ENCODE measurements at places on chromosomes 16 and 17.

- no peak for DNase-seq
Measured at GRCh38 chr16:46844771-46845170, 13.8 kb upstream of the C16orf87 start.

- DNase-seq: no peak
Measured at GRCh38 chr17:19431691-19432090, 20.7 kb downstream of the RNF112 start.

DNA sequence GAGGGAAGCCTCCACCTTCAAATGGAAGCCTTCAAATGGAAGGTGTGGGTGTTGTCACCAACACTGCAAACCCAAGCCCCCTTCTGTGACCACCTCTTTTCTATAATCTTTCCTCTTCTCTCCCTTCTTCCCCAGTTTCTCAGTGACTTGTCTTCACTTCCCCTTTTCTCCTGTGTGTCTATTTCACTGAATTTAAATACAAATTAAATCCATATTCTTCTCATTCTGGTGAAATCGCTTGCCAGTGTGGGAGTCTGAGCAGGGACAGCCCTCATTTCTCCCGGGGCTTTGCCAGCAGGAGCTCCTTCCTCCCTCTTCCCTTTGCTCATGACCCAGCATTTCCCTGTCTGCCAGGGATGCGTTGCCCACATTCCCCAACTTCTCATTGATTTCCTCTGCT is 6.4 kb upstream of the ITGAX start:
- DNase-seq: no peak

GRCh38 chr16:68396481-68396880 is 51.8 kb downstream of the SMPD3 start:
- peak; percentile 55 for DNase-seq

DNA sequence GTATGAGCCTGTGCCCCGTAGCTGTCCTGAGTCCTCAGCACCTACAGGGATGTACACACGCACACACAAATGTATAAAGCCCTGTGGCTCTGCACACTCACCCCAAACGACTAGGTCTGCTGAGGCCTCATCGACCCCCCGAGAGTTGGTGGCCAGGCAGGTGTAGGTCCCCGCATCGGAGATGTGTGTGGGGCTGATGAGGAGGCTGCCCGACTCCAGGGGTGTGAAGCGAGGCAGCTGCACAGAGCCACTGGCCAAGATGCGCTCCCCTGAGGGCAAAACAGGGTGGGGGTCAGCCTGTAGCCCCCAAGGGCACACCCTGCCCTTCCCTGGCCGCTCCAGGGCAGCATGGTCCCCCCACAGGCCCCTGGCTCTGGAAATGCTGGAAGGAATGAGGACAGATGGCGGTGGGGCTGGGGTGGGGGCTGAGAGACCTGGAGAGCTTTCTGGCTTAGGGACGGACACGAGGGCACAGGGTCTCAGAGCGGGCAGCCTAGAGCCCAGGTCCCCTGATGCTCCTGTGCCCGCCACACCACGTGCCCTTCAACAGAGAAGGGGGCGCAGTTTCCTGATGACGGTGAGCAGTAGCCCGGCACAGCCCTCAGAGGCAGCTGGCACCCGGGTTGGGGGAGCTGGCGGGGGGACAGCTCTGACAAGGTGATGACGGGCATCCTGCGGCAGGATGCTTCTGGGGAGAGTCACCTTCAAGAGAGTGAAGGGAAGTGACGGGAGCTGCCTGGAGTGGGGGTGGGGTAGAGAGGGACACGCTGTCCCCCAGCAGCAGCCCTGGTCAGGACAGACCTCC is 119.8 kb upstream of the CDC42EP4 start:
- DNase-seq: no peak

- no peak for DNase-seq
Measured at GRCh38 chr16:49634235-49635008, 221.5 kb downstream of the ZNF423 start.

- DNase-seq: no peak
Measured at GRCh38 chr16:71407731-71408130, 34.1 kb downstream of the TLE7 start.

DNA sequence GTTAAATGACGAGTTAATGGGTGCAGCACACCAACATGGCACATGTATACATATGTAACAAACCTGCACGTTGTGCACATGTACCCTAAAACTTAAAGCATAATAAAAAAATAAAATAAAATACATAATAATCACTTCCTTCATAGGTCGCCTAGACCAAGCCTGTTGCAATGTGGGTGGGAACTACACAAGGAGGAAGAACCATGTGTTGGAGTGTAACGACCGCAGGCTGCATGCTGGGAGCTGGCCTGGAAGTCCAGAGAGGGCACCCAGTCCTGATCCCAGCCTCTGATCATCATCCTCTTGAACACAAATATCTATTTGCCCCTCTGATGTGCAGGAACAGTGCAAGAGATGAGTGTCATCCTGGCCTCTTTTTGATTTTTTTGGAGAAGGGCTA is 224.7 kb upstream of the ASIC2 start:
- DNase-seq: no peak

GRCh38 chr16:28478506-28479180 is 6.5 kb upstream of the NPIPB7 start:
- DNase-seq: no peak

DNA sequence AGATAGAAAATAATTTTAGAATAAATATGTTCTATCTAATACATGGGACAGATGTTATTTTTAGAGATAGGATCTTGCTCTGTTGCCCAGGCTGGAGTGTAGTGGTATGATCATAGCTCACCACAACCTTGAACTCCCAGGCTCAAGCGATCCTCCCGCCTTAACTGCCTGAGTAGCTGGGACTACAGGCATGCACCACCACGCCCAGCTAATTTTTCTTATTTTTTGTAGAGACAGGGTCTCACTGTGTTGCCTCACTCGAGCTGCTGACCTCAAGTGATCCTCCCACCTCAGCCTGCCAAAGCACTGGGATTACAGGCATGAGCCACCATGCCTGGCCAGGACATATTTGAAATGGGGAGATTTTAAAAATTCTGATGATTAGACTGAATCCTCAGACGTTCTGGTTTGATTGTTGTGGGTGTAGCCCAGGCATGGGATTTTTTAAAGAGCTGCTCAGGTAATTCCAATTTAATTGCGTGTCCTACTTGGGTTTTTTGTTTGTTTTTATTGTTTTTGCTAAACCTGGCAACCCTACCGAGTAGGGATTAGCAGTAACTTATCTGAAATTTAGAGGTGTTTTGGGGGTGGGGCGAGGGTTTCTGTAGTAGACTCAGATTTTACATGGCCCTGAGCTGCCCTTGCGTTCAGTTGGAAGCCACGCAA is 142.9 kb downstream of the RAB11FIP4 start:
- no peak for DNase-seq

- DNase-seq: no peak
Measured at GRCh38 chr16:87918338-87918737, 18.0 kb downstream of the CA5A start.

- DNase-seq: no peak
Measured at GRCh38 chr16:12392585-12393091, 411.0 kb downstream of the CPPED1 start.

- DNase-seq: no peak
Measured at GRCh38 chr16:4839942-4840341, 7.1 kb downstream of the GLYR1 start.

DNA sequence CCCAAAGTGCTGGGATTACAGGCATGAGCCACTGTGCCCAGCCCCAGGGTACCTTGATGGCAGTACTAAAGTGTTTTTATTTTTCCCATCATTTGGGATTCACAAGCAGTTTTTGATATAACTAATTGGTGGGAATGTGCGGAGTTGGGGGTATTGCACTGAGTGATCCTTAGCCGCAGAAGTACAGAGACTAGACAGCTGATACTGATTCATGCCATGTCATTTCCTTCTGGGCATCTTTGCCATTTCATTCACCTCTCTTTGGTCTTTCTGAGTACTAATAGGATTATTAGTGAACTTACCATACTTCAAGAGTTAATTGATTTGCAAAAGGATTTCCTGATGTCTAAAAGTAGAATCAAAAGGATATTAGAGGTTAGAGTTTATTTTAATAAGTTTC is 9.7 kb downstream of the NMT1 start:
- no peak for DNase-seq

DNA sequence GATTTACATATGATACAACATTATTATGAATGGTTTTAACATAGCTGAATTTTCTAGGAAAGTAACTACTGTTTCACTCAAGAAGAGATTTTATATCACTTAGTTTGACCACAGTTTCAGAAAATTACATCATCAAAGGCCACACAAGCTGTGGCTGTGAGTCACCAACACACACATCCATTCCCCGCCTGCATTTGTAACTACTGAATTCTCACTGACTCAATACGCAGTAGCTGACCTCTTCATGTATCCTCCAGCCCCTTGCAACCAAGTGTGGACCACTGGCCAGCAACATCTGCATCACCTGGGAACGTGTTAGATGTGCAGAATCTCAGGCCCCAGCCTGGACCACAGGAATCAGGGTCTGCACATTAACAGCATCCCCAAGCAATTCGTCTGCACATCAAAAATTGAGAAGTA is 197.6 kb downstream of the XYLT1 start:
- no peak for DNase-seq

GRCh38 chr17:78473951-78474613 is 95.6 kb downstream of the PGS1 start:
- no peak for DNase-seq

GRCh38 chr16:85651629-85652430 is 36.9 kb downstream of the GINS2 start:
- DNase-seq: no peak

- DNase-seq: no peak
Measured at GRCh38 chr17:73118139-73118538, 25.7 kb upstream of the SLC39A11 start.

GRCh38 chr17:42365136-42365535 is 23.1 kb downstream of the STAT3 start:
- DNase-seq: no peak

DNA sequence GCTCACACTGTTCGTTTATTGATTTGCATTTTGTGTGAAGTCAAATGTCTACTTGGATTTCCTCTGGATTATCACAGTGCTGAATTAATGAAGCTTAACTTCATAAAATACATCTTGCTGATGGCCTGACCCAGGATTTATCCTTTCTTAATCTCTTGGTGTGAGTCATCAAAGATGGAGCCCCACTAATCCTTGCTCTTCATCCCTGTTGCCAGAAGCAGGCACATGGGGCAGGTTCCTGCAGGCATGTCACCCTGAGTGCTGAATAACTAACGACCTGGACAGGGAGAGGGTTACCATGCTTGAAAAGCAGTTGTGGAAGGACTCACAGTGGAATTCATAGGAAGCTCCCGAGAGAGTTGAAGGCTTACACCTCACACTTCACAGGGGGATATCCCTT is 56.0 kb upstream of the FA2H start:
- DNase-seq: no peak

All from activated CD4-positive, alpha-beta T cell treated with anti-CD3 and anti-CD28 coated beads, Interleukin-2, amount 50 U/mL, for 1 hour (primary cell).